Stimulated activated CD8-positive, alpha-beta memory T cell treated with anti-CD3 and anti-CD28 coated beads, Interleukin-12 subunit alpha, Interleukin-12 subunit beta, amount 100 ng/mL, for 1 hour (primary cell): ENCODE measurements at places on chromosomes 3 and 15.

DNA sequence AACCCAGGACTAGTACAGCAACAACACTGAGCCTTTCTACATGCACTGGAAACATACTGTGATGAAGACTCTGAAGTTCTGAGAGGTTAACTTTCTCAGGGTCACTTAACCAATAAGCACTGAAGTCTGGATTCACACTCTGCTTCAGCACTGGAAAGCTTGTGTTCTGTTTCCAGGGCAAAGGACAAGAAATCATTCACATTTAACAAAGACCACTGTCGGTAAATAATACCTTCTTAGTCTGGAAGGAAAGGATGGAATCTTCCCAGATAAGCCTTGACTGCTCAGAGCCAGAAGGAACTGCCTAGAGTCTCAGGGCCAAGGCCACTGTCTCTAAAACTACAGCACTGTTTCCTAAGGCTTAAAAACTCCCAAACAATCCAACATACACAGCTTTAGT lies 4.3 kb upstream of the GLYCTK start:
- DNase-seq, result no peak

DNA sequence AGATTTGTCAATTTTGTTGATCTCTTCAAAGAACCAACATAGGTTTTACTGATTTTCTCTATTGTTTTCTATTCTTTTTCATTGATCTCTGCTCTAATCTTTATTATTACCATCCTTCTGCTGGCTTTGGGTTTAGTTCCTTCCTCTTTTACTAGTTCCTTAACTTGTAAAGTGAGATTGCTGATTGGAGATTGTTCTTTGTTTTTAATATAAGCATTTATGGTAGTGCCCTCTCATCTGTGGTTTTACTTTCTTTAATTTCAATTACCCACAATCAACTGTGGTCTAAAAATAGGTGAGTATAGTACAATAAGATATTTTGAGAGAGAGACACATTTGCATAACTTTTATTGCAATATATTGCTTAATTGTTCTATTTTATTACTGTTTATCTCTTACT lies 13.2 kb upstream of the CLRN1 start:
- no peak for DNase-seq

DNA sequence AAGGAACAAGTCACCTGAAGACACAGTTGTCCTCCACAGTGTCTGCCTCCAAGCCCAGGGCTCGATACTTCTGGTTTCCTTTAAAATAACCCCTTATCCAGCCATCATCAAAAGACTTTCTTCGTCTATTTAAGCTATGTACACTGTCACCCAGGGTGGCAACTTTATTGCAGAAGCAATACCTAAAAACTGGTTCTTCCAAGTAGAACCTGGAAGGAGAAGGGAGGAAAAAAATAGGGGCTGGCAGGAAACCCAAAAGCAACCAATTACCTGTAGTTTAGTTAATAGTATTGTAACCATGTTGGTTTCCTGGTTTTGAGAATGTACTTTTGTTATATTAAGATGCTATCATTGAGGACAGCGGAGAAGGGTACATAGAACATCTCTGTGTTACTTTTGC lies 33.7 kb downstream of the ITGB5 start:
- no peak for DNase-seq

- no peak for DNase-seq
Observed at GRCh38 chr3:125123451-125124305, 67.9 kb upstream of the HEG1 start.

GRCh38 chr3:126118591-126118990 lies 34.7 kb upstream of the SLC41A3 start:
- DNase-seq, result no peak
